ENCODE measurements at places on chromosomes 6 and 20.

DNA sequence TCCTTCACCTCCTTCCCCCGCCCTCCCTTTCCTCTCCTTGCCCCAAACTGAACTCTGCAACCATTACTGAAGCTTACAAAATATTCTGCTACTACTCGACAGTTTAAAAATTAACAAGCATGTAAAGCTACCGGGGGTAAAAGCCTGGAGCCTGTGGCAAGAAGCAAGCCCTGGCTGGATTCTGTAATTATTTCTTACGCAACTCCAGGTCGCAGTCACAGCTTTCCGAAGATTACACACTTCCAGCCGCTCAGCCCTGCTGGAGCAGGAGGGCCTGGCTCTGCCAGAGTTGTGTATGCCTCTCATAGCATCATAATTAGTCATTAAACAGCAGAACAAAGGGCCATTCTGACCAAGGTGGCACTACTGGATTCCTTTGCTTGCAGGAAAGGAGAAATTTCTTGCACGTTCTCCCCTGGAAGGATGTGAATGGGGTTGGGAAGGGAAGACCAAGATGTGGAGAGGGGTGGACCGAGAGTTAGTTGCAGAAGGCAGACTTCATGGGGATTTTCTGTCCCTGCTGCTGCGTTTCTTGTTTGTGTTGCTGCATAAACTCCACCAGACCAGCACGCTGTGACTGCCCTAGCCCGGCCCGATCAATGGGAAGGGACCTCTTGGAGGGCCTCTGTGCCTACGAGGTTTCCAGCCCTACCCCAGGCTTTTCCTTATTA lies 23.6 kb downstream of the FOXQ1 start:
- DNase-seq: no peak

DNA sequence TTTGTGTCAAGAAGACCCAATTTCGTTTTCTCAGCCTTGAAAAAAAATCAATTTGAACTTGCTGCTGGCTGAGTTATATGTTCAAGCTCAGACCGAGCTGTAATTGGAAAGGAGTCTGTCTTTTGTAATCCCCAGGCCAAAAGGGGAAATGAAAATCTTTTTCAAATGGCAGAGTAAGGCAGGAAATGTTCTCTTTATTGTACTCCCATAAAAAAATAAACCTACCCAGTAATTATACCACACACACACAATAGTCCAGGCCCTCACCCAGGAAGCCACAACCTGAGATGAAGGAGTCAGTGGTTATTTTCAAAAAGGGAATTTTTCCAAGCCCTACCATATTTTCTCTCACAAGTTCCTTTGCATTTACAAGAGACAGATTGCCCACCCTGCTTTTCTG lies 45.3 kb downstream of the CLIC5 start:
- DNase-seq: no peak

GRCh38 chr6:158666628-158667359 lies 16.9 kb downstream of the SYTL3 start:
- DNase-seq: no peak

GRCh38 chr20:32336918-32337347 lies 21.2 kb upstream of the ASXL1 start:
- no peak for DNase-seq

GRCh38 chr6:41605649-41606048 lies 32.6 kb upstream of the MDFI start:
- no peak for DNase-seq

- DNase-seq: no peak
Observed at GRCh38 chr20:1381753-1382591, 10.9 kb downstream of the FKBP1A start.

DNA sequence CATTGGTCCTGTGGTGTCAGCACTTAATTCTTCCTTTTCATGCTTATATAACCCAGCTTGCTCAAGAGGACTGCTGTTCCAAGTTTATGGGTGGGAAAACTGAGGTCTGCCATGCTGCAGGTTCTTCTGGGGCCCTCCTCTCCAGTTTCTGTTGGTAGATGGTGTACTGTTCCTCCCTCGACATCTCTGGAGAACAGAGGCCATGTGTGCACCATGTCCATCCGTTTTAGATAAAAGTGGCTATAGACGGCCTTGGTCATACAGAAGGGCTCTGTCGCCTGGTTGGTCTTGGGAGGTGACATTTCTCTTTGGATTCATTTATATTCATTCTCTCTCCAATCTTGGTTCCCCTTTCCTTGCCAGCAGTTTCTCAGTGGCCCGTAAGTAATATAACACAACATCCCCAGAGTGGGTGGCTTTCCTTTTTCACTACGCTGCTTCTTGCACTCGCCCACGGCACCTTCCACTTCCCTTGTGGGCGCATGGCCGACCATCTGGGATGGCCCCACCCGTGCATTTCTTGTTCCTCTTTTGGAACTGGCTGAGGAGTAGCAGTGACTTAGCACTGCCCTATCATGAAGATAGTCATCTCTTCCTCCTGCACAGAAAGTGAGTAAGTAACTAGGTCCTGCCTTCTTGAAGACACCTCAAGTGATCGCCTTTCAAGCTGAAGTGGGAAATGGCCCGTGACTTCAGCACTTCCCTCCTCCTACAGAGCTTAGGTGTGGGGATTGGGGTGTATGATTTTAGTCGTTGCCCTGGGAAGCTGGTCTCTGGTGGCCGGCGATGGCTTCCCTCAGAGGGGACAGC lies 94.2 kb downstream of the RREB1 start:
- DNase-seq: no peak

DNA sequence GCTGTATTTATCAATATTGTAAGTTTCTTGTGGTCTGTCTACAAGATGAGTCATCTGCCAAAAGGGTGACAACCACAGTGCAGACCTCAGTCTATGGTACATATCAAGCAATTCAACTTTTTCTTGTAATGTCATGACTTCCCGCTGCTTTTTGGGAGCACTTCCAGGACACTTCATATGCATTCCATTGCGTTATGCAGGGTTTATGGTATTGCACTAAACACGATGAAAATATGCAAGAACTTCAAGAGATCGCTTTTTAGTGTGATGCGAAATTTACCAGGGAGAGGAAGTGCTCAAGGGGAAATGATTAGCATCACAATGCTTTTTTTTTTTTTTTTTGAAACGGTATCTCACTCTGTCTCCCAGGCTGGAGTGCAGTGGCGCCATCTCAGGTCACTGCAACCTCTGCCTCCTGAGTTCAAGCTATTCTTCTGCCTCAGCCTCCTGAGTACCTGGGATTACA lies 166.5 kb downstream of the TFAP2A start:
- DNase-seq: no peak

GRCh38 chr6:76004202-76004601 lies 68.3 kb downstream of the IMPG1 start:
- no peak for DNase-seq

- no peak for DNase-seq
Observed at GRCh38 chr6:27940766-27941165, 16.3 kb upstream of the OR2B6 start.

DNA sequence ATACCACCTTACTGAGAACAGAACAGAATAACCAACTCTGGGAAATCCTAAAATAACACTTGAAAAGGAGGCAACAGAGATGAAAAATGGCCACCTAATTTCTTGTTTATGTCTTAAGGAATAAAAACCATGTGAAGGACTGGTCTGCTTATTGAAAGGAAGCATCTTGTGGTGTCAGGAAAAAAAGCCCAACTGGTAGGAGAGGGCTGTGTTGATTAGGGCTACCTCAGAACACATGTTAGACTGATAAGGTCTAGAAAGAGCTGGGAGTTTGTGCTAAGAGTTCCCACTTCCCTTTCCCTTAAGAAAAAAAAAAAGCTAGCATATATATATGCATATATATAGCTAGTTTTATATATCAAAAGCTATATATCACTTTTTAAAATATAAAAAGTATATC lies 425.3 kb upstream of the BTBD3 start:
- DNase-seq: no peak

- no peak for DNase-seq
Observed at GRCh38 chr20:51628533-51629398, 86.2 kb upstream of the NFATC2 start.

DNA sequence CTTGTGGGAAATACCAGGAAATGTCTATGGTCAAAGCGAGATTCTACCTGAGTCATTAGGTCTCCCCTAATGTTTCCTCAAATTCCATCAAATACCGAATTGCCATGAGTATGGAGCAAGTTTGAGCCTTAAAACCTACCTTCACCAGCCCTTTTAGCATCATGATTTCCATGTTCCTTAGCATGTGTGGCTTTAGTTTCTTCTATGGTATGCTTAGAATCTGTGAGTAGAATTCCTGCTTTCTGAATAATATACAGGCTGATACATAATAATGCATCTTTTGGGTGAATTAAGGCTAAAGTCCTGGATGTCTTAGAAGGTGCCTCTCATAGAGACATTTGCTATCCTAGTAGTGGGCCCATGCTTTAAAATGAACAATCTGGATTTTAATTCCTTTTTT lies 32.0 kb downstream of the TSPYL4 start:
- no peak for DNase-seq

GRCh38 chr6:83976871-83977270 lies 56.7 kb upstream of the MRAP2 start:
- DNase-seq: no peak

DNA sequence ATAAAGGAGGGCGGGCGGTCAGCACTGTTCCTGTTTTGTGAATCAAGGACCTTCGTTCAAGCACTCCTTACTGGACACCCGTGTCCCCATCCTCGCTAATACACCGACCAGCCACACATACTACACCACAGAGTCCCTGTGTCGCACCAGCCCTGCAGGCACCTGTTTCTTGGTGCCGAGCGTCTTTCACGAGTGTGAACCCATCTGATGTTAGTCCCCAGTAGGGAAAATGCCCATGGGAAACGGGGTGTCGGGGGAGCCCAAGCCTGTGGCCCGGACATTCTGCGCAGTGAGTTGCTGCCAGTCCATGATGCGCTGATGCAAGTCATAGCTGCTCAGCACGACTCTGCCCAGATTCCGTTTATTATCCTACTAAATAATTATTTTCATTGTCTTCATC lies 74.7 kb downstream of the TTLL2 start:
- DNase-seq: no peak

DNA sequence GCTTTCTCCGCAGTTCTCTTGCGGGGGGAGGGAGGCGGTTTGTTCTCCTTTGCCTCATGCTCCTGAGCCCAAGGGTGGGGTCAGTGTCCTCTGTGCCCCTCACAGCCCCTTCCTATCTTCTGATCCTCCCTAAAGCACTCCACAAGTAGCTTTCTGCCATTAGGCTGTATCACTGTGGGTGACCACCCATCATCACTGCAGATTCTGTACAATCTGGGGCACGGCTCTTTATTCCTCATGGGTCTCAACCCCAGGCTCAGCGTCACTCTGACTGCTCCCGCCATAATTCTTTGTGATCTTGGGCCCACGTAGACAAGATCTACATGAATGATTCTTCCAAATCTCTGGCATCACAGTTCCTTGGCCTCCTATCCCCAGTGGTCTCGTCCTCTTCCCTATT lies 10.5 kb downstream of the NCR2 start:
- DNase-seq: no peak

- DNase-seq: no peak
Observed at GRCh38 chr6:87700397-87701343, 1.4 kb downstream of the AKIRIN2 start.

GRCh38 chr6:144856622-144857021 lies 571.5 kb downstream of the UTRN start:
- DNase-seq: no peak

DNA sequence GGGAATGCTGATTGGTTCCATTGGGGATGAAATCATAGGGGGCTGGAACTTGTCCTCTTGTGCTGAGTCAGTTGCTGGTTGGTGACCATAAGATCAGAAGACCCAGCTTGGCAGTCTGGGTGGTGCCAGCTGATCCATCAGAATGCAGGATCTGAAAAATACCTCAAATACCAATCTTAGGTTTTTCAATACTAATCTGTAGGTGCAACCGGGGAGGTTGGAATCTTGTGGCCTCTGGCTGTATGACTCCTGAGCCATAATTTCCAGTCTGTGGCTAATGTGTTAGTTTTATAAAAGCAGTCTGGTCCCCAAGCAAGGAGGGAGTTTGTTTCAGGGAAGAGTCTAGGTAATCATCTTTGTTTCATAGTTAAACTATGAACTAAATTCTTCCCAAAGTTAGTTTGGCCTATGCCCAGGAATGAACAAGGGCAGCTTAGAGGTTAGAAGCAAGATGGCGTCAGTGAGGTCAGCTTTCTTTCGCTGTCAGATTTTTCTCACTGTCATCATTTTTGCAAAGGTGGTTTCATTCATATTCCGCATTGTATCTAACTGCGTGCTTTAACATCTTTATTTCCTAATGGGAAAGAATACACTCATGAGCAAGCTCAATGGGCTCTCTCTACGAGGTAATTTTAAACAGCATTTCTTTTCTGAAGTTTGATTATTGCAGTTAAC lies 2.0 kb downstream of the ARMH2 start:
- no peak for DNase-seq

- no peak for DNase-seq
Observed at GRCh38 chr20:2124564-2125213, 23.1 kb downstream of the STK35 start.

- no peak for DNase-seq
Observed at GRCh38 chr6:116575227-116575626, 3.9 kb downstream of the RWDD1 start.

GRCh38 chr20:18225632-18226031 lies 62.7 kb upstream of the ZNF133 start:
- DNase-seq: no peak

DNA sequence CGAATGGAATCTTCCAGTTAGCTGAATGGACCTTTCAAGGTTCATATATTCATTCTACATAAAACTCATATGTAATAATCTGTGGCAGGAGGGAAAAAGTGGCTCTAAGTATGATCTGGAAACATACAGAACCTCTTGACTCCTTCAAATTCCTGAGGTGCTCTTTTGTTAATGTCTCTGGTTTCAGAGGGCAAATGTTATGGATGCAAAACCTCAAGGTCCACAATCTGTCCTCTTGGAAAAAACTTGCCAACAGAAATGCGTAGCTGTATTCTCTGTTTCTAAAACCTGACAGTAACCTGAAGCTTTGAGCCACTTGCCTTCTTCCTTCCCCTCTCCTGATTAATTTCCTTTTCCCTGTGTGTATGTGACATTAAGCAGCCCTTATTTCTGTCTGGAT lies 80.9 kb upstream of the SUPT3H start:
- DNase-seq: no peak

DNA sequence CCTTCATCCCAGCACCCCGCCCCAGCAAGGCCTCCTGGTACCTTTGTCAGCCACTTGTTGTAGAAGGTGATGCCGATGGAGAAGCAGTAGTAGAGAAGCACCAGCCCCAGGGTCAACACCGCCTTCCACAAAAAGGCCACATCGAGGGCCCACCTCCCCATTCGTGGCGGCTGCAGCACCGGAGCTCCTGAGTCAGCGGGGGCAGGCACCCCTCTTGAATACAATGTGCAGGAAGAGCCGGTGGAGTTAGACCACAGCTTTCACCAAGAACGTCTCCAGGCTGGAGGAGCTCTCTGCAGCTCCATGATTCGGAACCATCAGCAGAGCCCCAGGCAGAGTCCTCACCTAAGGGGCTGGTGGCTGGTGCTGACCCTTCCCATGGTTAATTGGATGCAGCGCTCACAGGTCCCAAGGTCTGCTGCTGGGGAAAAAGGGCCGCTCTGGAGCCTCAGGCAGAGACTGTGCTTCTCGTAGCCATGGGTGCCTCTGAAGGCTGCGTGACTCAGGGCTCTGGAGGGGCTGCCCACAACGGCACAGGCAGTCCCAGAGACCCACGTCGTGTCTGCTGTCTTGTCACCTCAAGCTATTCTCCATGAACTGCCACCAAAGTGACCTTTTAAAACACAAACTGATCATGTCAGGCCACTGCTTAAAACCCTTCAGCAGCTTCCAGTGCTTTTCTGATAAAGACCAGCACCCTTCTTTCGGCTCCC lies 47.9 kb downstream of the ELMO2 start:
- DNase-seq: no peak

GRCh38 chr6:147722158-147722557 lies 213.7 kb downstream of the SAMD5 start:
- no peak for DNase-seq

- DNase-seq: no peak
Observed at GRCh38 chr6:36329798-36330291, 6.8 kb downstream of the BNIP5 start.

All from AG04450 (cell line).